ENCODE measurements at places on chromosomes 4 and X.
A peak's percentile ranks its signal among the peaks of the same experiment; 100 is the strongest.

- no peak for DNase-seq
These were observed 97.4 kb downstream of the SHOX start for GRCh38 chrX:727738-728621.

DNA sequence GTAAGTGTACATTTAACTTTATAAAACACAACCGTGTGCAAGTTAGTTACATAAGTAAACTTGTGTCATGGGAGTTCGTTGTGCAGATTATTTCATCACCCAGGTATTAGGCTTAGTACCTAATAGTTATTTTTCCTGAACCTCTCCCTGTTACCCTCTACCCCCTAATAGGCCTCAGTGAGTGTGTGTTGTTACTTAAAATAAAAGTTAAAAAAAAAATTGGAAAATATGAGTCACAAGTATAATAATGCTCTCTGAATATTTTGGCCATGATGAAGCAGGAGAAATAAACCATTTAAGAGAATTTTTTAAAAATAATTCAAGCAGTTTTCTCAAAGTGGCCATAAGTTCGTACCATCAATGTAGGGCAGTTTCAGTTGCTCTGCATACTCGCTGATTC, 105.1 kb upstream of the GRID2 start:
- no peak for DNase-seq

- no peak for DNase-seq
These were observed 7.7 kb upstream of the PGAM4 start for GRCh38 chrX:77977095-77977494.

- peak; percentile 23 for DNase-seq
These were observed 40.2 kb downstream of the SH3KBP1 start for GRCh38 chrX:19846995-19847790.

- peak; percentile 53 for DNase-seq
These were observed 1.9 kb downstream of the UBE2D3 start for GRCh38 chr4:102825261-102826091.

DNA sequence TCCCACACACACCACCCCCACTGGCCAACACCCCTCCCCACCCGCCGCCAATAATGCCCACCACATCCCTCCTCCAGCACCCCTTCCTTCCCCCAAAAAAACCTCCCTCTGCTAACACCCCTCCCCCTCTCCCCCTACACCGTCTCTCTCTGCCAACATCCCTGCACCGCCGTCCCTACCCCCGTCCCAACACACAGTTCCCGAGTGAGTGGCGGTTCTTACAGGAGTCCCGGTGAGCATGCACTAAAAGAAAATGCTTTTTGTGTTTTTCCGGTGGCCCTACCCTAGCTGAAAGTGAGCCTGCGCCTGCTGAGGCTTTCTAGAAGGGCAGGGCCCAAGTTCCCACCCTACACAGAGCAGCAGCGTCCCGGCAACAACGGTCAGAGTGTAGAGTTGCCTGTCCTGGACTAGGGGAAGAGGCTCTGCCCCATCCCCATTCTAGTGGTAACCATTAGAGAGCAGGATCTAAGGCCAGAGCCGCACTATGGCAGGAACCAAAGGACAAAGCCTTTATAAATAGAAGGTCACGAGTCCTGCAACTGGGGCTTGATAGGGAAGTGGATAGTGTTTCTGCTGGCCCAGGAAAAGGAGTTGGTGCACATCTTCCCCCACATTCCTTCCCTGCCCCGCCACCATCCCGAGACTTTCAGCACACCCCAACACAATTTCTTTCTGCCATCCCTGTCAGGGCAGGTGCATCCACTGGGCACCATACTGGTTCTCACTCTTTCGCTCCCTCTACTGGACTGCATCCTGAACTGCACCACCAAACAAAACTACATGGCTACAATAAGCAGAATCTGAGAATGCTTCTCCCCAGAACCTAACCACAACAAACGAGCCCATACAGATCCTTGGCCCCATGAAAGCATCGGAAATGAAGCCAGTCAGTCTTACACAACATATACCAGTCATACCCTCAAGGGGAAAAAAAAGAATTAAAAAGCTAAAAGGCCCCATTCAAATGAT, 78.1 kb upstream of the PAGE3 start:
- peak; percentile 32 for DNase-seq
